ENCODE measurements at places on chromosomes 6 and 20.

GRCh38 chr6:166502453-166502852 is 84.0 kb downstream of the RAMACL start:
- DNase-seq, result no peak

DNA sequence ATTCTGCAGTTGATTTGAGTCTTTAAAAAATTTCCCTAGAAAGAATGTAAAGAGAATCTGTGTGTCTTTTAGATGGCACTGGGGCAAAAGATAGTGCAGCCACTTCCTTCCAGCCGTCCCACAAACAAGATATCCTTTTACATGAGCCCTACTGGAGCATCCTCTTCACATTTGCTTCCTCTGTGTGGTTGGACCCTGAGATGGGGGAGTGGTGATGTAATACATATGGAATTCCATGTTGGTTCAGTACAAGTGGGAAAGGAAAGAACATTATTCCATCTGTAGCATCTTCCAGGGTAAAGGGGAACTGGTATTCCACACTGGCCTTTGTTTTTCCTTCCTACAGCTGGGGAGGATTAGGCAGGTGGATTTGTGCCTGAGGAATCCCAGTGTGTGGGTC is 78.9 kb upstream of the ISM1 start:
- no peak for DNase-seq

DNA sequence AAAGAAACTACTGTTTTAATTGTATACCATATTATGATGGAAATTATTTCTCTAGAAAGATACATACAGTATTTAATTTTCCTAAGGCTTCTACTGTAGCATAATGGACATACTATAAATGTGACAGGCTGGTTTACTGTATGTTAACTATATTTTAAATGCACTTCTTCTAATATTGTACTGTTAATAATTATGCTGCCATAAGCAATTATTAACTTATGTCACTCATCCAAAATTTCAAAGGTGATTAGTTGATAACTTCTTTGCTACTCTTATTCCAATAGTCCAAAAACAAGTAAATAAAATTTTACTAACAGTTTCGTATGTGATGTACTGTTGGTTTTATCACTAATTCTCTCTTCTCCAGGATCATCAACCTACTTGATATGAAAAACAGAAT is 28.1 kb downstream of the HIVEP2 start:
- DNase-seq, result no peak

- no peak for DNase-seq
These were observed 15.2 kb downstream of the NPEPL1 start for GRCh38 chr20:58707770-58708169.

GRCh38 chr6:110449541-110449895 is 26.9 kb downstream of the SLC22A16 start:
- no peak for DNase-seq

DNA sequence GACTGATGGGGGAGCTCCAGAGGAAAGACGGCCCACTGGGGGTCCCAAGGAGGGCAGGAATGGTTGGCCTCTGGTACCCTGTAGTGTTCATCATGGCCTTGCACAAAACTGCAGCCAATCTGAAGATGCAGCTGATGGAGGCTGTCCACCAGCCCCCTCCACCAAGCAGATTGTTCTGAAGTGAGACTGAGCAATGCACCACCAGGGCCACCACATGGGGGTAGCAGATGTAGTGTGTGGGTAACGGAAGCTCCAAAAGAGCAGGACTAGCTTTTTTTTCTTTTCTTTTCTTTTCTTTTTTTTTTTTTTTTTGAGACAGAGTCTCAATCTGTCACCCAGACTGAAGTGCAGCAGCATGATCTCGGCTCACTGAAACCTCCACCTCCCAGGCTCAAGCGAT is 181.0 kb upstream of the MYLIP start:
- no peak for DNase-seq

DNA sequence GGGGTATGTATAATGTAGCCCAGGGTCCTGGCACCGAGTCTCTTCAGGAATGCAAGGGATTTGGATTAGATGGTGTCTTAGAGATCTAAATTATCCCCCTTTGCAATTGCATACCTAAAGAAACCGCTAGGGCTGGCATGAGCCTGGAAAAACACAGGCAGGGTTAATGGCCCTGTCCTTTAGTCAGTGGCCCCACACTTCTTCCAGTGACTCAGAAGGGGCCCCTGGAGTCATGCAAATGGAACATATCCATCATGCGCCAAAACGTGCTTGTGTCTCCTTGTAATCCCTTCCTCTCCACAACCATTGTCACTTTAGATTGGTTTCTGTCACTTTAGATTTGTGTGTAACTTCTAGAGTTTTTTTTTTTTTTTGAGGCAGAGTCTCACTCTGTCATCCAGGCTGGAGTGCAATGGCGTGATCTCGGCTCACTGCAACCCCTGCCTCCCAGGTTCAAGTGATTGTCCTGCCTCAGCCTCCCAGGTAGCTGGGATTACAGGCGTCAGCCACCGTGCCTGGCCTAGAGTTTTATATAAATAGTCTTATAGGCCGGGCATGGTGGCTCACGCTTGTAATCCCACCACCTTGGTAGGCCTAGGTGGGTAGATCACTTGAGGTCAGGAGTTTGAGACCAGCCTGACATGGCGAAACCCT is 8.7 kb upstream of the MYBL2 start:
- DNase-seq, result no peak

DNA sequence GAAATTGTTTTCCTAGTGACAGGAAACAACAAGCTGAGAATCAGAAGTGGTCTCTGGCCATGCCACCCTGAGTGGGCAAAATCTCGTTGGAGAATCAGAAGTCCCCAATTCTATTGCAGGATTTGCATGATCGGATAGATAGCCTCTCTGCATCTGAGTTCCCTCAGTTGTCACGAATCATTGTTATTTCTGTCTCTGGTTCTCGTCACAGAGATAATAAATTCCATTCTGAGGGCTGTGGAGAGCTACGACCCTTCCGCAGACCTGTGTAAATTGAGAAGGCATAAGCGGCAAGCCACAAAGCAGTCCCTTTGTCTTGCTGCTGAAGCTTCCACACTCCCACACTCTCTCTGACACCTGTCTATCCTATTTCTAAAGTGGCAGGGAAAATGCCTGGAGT is 102.4 kb upstream of the CNR1 start:
- DNase-seq, result no peak

DNA sequence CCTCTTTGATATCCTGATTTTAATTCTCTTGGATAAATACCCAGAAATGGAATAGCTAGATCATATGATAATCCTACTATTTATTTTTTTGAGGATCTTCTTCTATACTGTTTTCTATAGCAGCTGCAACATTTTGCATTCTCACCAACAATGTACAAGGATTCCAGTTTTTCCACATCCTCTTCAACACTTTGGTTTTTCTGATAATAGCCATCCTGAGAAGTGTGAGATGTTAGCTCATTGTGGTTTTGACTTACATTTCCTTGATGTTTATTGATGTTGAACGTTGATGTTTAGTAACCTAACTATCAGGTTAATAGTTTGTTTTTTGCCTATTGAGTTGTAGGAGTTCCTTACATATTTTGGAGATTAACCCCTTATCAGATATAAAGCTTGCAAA is 217.3 kb downstream of the LRFN2 start:
- DNase-seq, result no peak

Data from activated CD8-positive, alpha-beta memory T cell treated with anti-CD3 and anti-CD28 coated beads, Interleukin-2, amount 50 U/mL, for 4 hours (primary cell).